ENCODE measurements at places on chromosomes 11 and 22.

- DNase-seq, result no peak
These were observed 268.2 kb downstream of the FAM181B start for GRCh38 chr11:82465481-82465880.

GRCh38 chr11:44592125-44592940 lies 26.9 kb downstream of the CD82 start:
- no peak for DNase-seq

DNA sequence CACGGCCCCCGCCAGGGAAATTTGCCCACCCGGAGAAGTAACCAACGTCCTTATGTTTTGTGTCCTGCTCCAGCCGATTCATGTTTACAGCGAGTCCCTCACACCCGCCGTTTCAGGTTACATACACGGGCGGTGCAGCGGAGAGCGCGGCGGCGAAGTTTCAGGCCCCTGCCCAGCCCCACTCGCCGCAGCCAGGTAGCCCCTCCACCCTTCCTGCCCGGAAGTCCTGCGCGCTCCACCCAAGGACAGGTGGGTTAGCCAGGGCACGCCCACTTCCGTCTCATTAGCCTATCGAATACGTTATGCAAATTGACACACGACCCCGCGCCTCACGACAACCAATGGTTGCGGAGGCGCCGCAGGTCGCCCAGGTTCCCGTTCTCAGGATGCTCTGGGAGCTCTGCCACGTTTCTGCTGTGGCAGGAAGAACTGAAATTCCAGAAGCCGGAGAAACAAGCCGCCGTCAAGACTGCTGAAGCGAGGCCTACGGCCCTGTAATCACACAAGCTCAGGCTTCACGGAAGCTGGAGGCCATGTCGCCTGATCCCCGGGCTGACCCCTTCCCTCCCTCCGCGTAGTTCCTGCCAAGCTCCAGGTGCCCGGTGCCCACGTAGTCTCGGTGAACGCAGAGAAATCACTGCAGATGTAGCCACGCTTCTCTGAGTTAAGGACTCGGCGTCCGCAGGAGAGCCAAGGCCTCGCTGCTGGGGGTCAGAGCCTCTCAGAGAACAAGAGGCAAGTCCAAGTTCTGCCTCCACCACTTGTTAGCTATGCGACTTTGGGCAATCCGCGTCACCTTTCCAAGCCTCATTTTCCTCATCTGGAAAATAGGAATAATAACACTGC lies 22.4 kb upstream of the MYH9 start:
- DNase-seq, result peak; percentile 68

- no peak for DNase-seq
These were observed 51.4 kb downstream of the SPECC1L start for GRCh38 chr22:24321999-24322398.

GRCh38 chr22:36928196-36928595 lies 14.8 kb downstream of the CSF2RB start:
- DNase-seq, result no peak

DNA sequence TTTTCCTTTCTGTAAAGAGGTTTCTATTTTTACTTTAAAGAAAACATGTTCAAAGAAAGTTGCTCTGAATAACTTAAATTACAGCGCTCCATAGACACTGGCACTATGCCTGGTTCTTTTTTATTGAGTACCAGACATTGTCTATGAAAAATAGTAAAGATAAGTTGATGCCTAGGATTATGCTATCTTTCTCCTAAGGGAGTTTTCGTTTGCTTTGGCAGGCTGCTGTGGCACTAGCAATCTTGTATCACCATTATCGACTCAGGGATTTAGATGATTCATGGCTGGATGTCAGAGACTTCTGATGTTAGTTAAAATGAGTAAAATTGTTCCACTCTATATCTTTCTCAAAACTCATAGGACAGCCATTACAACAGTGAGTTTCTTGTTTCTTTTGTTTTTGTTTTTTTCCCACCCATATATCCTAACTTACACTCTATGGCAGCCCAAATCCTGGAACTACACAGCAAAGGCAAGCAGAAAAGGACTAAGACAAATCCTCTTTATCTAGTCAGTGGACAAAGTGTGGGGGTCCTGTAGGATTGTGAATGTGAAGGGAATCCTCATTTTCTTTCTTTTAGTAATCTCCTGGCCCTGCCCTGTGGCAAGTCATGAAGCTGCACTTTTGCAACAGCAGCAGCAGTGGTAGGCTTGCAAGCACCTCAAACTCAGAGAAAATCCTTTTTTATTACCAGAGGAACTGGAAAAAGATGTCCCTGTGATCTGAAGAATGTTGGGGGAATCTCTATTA lies 20.7 kb downstream of the SLN start:
- DNase-seq, result no peak

GRCh38 chr11:112967082-112967481 lies 5.9 kb downstream of the NCAM1 start:
- no peak for DNase-seq

- DNase-seq, result no peak
These were observed 18.2 kb downstream of the MCAM start for GRCh38 chr11:119298726-119299125.

DNA sequence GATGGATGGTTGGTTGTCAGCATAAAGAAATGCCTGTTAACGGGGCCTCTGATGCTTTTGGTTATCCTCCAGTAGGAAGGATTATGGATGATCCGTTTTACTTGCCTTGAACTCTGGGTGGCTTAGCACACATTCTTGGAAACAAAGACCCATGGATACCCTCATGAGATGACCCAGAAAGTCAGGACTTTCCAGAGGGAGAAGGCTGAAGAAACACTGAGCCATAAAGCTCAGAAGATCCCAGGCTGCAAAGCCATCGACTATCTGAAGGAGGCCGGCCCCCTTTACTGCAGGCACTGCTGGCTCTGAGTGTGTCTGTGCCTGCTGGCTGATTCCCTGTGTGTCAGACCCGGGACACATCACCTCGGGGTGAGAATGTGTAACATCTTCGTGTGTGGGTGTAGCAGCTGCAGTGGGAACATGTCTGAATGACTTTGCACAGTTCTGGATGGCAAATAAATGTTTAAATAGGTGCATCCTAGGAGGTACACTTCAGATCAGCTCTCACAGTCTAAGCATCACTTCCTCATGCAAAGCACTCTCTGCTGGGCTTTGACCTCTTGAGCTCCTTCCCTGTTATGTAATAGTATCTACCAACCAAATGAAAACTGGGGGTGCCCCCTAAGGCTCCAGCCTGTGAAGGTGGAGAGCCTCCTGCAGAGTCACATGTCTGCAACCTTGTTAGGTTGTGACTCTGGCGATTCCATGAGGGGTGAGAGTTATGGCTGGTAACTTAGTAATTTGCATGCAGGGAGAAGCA lies 1084.9 kb downstream of the TBC1D22A start:
- no peak for DNase-seq

DNA sequence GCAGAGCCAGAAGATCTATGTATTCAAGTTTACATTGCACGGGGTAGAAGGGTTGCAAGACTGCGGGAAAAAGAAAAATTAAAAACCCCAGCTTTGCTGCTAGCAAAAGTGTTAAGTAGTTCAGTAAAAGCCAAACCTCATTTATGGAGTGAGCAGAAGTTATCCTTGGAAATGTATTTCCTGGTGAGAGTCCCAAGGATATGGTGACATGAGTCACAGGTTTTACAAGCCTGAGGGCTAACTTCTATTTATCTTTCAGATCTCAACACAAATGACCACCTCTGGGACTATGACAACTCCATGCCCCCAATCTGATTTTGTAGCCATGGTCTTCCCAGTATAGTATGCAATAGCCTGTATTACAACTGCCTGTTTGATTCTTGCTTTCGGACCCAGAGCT lies 26.1 kb downstream of the ABTB2 start:
- DNase-seq, result no peak

Measured in GM12891 (cell line).